Activated CD8-positive, alpha-beta memory T cell treated with anti-CD3 and anti-CD28 coated beads for 48 hours (primary cell): ENCODE measurements at places on chromosomes 4 and X.

DNA sequence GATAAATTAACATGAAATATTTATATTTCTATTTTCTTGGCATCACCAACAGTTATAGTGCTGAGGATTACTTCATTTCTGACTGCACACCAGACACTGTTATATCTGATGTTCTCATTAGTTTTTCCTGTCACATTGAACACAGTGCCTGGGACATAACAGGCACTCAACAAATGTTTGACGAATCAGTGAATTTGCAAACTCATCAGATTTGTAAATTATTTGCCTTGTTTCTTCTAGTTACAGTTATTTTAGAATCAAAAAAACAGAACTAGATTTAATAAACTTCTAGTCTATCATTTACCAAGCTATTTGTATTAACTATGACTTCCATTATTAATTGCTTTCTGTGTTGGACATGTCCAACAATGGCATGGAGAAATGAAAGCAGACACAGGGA, 483.3 kb downstream of the KLHL13 start:
- no peak for DNase-seq

DNA sequence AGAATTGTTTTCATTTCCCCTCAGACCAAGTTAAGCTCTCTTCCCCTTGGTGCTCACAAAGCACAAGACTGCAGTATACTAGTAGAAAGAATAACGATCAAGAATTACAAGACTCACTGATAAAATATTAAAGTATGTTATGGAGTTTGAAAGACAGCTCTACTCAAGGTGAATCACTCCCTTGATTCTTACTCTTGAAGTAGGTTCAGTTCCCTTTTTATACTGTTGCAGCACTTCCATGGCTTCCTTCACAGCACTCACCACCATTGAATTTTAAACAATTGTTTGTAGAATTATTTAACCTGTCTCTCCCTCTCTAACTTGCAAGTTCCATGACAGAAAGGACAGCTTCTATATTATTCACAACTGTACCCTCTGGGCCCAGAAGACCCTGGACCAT, 42.2 kb downstream of the CASK start:
- DNase-seq = no peak

DNA sequence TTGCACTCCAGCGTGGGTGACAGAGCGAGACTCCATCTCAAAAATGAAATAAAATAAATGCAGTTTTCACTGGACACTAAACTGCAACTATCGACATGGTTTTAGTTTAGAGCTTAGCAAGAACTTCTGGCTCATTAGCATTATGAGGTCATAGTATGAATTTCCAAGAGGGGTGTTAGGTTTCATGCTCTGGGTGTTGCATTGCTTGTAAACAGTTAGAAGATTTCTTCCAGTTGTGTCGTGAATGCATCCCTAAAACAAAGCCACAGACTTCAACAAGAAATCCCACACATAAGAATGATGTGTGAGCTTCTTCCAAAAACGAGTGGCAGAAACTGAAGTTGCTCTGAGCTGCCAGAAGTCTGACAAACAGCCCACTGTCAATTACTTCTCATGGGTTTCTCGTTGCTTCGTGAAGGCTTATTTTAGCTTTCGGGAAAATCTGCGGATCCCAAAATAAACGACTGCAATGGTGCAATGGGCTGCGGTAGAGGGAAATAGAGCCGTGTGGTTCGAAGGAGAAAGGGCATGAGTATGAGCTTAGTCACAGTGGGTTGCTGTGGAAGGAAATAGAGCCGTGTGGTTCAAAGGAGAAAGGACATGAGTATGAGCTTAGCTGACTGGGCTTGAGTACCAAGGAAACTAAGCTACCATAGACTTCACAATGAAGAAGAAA, 354.9 kb downstream of the DHRSX start:
- DNase-seq = no peak

DNA sequence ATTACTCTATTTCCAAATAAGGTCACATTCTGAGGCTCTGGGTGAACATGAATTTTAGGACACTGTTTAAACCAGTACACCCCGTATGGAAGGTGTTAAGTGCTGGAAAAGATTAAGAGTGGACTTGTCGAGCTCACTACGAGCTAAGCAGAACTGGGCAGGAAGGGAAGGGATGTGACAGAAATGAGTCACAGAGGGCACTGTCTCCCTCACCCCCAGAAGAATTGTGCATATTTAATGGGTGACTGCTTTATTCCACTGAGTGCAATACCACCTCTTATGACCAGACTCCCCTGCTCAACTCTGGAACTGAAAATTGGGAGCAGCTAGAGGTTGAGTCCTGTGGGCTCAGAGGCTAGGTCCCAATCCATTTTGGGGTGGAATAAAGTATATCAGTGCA, 187.4 kb upstream of the RPS6KA3 start:
- DNase-seq = no peak

- no peak for DNase-seq
Observed at GRCh38 chr4:20266215-20267082, 14.7 kb downstream of the SLIT2 start.

DNA sequence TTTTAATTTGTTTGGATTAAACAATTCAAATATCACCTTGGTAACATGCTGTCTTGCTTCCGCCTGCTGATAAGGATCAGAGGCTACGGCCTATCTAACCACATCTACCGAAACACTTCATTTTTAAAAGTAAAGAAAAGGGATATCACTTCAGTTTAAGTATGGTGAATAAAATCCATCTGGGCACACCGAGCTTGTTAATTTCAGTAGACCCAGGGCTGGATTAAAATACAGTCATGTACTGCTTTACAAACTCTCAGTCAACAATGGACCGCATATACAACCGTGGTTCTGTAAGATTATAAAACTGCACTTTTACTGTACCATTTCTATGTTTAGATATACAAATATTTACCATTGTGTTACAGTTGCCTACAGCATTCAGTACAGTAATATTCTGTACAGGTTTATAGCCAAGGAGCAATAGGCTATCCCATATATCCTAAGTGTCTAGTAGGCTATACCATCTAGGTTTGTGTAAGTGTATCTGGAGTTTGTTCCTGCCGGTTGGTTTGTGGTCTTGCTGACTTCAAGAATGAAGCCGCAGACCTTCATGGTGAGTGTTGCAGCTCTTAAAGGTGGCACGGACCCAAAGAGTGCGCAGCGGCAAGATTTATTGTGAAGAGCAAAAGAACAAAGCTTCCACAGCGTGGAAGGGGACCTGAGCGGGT, 40.0 kb downstream of the SEPTIN11 start:
- DNase-seq = no peak

DNA sequence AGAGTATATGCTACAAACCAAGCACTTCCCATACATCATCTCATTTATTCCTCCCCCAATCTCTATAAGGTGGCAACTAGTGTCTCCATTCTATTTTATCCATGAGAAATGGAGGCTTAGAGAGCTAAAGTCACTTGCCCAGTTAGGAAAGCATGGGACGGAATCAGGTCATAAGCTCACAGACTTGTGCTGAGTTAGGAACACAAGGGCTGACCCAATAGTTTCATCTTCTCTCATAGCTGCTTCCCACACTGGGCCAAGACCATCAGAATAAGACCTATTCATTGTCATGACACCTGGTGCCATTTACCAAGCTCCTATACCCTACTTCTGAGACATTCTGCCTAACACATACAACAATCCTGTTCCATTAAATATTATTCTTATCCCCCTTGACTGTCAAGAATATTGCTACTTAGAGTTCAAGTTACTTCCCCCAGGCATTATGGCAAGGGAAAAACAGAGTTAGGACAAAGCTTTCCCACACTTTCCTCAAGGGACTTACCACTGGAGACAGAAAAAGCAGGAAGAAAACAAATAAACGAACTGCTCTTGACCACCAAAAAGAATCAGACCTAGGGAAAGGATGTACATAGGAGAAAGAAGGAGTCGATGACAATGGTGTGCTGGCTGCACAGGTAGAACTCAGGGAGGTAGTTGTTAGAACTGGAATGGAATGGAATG, 167.8 kb downstream of the LDB2 start:
- DNase-seq = no peak

DNA sequence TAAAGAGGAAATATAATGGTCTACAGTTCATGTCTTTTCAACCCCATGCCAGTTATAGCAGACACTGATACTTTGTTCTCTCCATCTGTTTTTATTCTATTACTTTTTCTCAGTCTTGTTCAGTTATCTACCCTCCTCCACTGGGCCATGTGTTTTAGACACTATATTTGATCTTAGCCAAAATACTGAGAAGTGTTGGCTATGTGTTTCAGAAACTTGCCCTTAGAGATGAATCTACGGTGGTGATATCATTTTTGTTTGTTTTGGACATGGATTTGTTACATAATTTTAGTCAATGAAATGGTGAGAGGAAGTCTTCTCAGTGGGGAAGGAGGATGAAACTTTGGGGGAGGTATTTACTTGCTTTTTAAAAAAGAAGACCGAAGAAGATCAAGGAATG, 211.5 kb upstream of the DDX53 start:
- DNase-seq = no peak
